ENCODE measurements at places on chromosomes 1 and 21.

DNA sequence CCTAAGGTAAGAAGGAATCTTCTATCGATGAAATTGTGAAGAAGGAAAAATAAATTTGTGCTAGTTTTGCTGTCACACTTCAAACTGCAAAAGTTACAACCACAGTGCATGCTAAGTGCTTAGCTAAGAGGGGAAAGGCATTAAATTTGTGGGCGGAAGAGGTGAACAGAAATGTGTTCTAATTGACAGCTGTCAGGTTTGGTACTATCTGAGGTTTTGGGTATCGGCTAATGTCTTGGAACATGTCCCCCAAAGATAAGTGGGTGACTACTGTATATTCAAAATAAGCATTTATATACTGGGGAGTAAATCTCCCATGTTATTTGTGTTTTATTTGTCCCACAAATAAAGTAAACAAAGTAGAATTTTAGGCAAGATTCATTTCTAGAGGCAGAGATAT is 8.0 kb downstream of the CR1 start:
- no peak for DNase-seq

DNA sequence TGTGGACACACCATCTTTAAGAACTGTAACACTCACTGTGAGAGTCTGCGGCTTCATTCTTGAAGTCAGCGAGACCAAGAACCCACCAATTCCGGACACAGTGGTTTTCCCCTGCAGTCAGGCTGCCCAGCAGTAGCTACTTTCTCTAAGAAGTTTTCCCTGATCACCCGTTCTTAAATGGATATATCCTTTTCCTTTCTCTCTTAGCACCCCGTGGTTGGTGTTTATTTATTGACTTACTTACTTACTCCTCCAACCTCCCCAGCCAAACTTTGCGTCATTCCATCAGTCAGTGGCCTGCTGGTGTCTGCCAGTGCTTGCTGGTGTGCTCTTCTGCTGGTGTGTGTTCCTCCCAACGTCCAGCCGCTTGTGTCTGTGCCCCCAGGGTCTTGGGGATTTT is 264.8 kb downstream of the GPR52 start:
- no peak for DNase-seq

DNA sequence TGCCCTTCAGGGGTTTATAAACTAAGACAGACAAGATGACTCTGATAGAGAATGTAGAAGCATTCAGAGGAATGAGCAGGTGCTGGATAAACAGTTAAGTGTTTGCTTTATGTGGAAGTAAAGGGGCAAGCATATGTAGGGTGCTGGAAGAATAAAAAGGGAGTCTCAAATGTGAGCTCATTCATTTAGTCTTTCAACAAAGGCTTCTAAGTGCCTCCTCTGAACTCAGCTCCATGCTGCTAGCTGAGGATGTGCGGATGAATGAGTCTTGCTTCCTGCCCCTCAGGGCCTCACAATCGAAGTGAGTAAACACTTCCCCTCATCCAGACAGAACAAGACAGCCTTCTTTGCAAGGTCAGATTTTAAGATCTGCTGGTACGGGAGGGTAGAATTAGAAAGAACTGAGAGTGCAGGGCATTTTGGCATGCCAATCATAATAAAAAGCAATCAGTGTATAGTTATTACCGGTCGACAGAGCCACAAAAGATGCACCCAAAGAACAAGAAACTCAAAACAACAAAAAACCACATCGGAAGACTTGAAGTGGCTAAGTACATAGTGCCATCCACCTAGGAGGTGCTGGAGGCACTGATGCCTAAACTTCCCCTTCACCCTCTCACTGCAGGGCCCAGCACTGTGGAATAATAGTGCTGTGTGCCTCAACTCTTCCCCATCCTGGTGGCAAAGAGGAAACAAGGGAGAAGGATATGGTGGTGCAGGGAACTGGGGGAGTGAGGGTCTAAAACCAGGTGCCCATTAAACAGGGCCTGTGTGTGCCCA is 69.8 kb downstream of the TNR start:
- DNase-seq: no peak

DNA sequence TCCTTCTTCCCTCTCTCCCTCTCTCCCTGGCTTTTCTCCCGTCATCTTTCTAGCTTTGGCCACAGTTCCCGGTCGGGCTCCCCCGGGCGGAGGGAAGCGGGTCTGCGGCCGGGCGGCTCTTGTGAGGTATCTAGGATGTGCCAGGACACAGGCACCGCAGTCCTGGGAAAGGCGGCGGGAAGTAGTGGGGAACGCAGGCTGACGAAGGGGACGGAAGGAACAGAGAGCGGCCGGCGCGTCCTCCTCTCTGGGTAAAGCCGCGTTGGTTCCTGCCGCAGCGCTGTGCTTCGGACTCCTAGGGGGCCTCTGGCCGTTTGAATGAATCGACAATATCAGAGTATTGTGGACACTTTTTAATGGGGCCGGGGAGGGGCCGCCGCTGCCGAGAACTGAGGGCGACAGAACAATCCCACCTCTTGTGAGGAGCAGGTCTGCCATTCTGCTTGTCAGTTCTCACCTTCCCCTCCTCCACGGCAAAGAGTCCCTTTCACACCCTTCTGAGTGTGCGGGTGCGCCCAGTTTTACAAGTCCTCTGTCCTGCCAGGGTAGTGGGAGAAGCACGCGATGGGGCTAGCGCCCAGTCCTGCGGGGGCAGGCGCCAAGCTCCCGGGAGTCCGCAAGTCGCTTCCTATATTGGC is 1.2 kb upstream of the LHX9 start:
- DNase-seq: peak; percentile 56

DNA sequence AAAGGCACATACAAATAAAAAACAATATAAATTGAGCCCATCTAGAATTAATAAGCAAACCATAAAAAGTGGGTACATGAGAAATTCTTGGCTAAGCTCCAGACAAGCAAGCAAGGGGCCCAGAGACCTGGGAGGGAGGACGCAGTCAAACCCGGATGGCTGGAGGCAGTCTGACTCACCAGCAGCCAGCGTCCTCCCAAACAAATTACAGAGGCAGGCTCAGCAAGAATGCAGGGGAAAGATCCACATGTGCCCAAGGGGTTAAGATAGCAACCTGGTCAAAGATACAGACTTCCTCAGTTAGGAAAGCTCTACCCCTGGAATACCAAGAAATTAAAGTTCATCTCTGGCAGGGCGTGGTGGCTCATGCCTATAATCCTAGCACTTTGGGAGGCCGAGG is 7.4 kb upstream of the TIAM1 start:
- DNase-seq: peak; percentile 35

DNA sequence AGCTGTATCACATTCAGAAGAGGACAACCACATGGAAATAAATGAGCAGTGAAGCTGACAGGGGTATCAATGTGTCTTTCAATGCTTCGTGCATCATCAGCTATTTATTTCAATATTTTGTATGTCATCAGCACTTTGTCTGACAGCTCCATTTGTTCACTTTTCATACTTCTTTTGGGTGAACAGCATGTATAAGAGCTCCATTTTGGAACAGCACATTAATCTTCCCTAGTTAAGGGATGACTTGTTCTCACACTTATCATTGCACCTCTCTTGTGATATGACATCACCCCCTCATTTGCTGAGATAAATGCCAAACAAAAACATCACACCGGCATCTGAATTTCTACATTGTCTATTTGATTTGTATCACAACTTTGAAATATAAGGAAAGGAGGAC is 190.6 kb upstream of the SAMSN1 start:
- no peak for DNase-seq

- DNase-seq: peak; percentile 66
Observed at GRCh38 chr1:36321119-36321951, 2.1 kb downstream of the EVA1B start.

- DNase-seq: no peak
Observed at GRCh38 chr1:30741239-30741894, 16.2 kb downstream of the LAPTM5 start.

GRCh38 chr1:96660503-96660902 is 61.1 kb upstream of the PTBP2 start:
- DNase-seq: peak; percentile 68

GRCh38 chr1:168246506-168246905 is 20.7 kb downstream of the SFT2D2 start:
- no peak for DNase-seq

DNA sequence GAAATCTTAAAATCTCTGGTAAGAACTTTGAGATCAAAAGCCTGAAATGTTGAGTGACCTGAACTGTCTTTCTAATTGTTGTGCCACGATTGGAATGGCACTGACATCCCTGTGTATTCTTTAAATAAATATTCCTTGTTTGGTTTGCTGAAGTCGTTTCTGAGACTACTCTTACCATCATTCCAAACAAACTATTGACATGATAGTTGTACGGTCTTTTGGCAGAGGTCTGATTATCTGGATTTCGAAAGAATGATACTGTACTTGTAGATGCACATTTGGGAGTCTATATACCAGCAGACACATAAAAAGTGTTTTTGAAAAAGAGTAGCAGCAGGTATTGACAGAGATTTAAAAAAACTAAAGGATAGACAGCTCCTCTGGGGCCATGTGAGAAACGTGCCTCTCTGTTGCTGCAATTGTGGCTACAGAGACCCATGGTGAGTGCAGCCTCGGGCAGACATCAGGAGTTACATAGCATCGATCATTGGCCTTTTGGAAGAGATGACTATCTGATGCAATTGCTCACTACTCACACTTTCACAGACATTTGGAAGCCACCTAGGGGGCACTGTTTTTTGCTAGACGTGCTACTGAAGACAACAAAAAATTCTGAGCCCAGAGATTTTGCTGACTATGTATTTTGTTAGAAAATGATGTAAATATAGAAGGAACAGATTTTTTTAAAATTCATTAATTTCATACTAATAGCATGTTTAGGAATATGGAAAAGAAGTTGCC is 464.5 kb downstream of the KCNT2 start:
- DNase-seq: no peak

- no peak for DNase-seq
Observed at GRCh38 chr1:184329962-184330868, 56.6 kb upstream of the C1orf21 start.

DNA sequence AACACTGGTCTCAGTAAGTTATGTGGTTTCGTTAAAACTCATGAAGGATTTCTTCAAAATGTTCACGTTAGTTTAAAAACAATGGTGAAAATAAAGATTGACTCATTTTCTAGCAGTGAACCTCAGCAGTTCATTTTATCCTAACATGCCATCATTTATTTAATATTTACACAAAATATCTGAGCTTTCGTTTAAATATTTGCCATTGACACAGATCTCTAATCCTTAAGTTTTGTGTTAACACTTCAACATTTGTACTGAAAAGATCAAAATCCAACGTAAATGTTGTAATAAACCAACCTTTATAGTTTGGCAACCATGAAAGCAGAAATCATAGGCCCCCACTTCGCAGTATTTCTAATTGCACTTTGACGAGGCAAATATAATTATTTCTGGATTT is 1129.5 kb downstream of the PLA2G4A start:
- no peak for DNase-seq

- DNase-seq: no peak
Observed at GRCh38 chr1:63405021-63405420, 37.6 kb downstream of the ALG6 start.

DNA sequence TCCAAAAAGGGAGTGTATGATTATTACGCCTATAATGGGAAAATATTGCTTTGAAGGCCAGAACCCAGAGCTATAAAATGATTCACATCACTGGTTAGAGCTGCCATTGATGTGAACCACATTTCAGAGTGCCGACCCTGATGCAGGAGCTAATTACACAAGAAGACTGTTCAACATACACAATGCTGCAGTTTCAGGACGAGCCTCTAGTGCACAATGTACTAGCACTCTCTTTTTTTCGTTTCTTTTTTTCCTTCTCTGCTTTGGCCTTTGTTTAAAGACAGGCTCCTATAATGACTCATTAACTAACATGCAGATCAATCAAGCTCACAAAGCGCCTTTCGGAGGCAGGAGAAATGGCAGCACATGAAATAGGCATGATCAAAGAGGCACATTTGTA is 66.0 kb upstream of the HMGB4 start:
- DNase-seq: no peak

DNA sequence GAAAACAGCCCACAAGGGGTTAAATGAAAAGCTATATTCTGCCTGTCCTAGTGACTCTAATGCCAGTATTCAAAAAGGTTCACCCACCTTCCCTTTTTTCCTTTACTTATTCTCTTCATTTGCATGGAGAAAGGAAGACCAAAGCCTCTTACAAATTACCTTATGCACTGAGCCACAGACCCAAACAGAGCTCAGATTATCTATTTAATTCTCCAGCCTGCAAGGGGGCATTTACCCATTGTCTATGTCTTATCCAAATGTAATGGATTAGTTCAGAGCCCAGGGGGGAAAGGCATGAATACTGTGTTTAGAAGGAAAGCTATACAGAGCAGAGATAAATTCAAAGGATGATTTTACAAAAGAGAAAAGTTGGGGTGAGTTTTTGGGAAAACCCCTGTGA is 388.5 kb downstream of the OMA1 start:
- no peak for DNase-seq

- peak; percentile 42 for DNase-seq
Observed at GRCh38 chr1:6889875-6890480, 104.7 kb downstream of the CAMTA1 start.

DNA sequence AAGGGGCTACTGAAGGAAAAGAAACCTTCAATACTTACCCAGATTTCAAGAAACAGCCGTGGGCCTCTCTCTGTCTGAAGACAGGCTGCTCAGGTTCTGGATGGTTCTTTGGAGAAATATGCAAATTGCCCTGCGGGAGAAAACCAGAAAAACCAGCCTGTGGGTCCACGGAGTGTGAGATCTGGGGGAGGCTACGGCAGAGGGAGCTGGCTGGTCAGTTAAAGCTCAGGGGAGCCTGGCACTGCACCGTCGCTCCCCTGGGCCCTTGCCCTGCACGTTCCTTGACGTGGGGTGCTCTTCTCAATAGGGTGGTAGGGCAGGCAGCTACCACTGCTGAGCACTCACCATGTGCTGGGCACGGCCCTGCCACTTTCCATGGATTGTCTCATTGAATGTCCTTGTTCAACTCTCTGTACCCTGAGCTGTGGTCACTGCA is 12.7 kb downstream of the TMCO4 start:
- DNase-seq: no peak

DNA sequence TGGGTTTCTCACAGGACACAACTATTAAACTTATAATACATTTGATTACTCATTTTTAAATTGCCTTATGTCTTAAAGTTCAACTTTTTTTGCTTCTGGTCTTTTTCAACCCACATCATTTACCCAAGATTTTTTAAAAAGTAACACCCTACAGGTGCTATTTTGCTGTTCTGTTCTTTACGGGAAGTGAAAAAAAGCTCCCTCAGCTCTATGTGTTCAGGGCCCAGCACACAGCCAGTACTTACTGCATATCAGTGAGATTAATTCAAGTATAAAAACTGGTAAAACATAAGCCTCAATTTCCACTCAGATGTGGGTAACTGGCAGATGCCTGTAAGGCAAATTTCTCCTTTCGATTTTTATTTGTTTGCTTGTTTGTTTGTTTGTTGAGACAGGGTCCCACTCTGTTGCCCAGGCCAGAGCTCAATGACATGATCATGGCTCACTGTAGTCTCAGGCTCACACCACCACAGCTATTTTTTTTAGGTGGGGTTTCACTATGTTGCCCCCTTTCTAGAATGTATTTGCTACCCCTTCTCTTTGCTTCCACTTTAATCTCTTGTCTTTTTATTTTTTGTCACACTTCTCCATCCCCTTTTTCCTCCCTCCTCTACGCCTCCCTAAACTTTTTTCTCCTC is 20.3 kb downstream of the RNASEL start:
- no peak for DNase-seq

- DNase-seq: no peak
Observed at GRCh38 chr1:235304549-235305451, 23.2 kb downstream of the ARID4B start.
